ENCODE measurements at places on chromosomes 4 and X.

DNA sequence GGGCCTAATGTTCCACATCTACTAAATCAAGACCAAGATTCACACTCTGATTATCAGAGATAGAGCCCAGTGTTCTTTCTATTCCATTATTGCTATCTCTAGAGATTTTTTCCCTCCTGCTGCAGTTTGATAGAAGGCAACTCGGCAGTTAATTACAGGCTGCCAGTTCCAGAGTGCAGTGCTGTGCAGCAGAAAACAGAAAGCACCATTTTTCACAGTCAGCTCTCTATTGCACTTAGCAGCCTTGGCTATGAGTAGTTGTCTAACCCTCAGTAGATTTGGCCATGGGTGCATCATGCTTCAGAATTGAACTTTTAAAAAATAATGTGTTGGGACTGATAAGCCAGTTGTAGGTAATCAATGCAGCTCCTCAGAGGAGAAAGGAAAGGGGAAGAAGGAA, 295.3 kb downstream of the MID1IP1 start:
- no peak for DNase-seq

GRCh38 chrX:72050011-72050410, 81.7 kb downstream of the RTL5 start:
- DNase-seq = no peak

- no peak for DNase-seq
Observed at GRCh38 chr4:129336457-129337227, 240.7 kb downstream of the C4orf33 start.

- DNase-seq = no peak
Observed at GRCh38 chr4:153497988-153498967, 32.1 kb downstream of the TMEM131L start.

DNA sequence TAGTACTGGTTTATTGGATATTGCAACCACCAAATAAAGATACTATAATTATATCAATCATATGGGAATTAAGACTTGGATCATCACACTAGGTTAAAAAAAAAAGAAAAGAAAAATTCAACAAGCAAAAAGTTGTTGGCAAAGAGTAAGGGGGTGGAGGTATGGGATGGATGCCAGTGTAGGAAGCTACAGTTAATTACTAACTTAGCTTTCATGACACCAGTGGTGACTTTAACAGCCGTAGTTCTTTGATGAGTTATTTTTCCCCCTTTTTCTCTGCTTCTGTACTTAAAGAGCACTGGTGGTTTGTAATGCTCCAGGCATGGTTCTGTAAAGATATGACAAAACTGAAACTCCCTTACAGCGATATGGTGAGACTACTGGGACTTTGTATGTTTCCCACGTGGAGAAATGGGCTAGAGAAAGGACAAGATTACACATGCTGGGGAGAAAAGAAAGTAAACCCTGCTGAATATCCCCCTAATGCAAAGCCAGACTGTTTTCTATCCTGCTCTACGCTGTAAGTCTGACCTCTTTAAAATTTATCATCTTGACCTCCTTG, 210.8 kb downstream of the SPOCK3 start:
- no peak for DNase-seq

DNA sequence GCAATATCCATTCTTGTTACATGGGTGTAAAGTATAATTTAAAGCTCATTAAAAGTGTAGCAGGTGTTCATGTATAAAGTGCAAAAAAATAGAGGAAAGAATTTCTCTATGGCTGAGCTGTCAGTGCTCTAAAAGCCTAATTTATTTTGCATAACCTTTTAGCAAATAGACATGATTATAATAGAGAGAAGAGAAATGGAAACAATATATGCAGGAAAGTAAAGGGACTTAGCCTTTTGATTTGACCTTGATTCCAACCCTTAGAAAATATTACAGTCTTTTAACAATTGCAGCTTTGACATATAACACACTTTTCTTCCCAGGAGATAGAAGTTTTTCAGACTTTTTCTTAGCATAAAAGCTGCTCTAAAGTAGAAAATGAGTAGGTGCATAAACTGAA, 978.3 kb downstream of the PCDH18 start:
- DNase-seq = no peak

GRCh38 chr4:528835-529234, 29.8 kb downstream of the PIGG start:
- DNase-seq = no peak

GRCh38 chr4:1626151-1626550, 58.0 kb downstream of the FAM53A start:
- no peak for DNase-seq

DNA sequence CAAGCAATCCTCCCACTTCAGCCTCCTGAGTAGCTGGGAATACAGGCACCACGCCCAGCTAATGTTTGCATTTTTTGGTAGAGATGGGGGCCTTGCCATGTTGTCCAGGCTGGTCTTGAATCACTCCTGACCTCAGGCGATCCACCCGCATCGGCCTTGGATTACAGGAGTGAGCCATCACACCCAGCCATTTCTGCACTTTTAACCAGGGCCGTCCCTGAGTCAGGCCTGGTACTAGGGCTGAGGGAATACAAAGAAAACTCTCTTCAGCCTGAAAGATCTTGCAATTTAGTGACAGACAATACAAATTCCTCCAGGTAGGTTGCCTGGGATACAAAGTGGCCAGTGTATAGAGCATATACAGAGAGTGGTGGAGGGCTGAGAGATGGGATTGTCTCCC, 65.8 kb downstream of the BCOR start:
- no peak for DNase-seq

DNA sequence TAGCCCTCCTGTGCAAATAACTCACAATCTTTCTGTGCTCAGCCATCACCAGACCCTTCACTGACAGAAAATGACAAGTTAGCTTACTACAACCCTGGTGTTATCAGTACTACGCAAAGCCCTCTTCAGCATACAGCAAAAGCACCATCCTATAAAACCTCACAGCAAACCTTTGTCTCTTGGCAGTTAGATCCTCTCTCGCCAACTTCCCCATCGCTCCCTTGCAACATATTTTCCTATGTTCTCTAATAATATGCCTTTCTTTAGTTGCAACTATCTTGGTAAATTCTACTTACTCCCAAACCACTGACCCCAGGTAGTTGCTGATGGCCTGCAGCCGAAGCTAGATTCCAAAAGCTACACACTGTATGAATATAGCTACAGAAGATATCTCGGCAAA, 856.9 kb upstream of the FRG1 start:
- no peak for DNase-seq

GRCh38 chrX:39815631-39816030, 282.1 kb downstream of the BCOR start:
- no peak for DNase-seq

- DNase-seq = no peak
Observed at GRCh38 chrX:72105436-72105835, 26.3 kb downstream of the RTL5 start.

DNA sequence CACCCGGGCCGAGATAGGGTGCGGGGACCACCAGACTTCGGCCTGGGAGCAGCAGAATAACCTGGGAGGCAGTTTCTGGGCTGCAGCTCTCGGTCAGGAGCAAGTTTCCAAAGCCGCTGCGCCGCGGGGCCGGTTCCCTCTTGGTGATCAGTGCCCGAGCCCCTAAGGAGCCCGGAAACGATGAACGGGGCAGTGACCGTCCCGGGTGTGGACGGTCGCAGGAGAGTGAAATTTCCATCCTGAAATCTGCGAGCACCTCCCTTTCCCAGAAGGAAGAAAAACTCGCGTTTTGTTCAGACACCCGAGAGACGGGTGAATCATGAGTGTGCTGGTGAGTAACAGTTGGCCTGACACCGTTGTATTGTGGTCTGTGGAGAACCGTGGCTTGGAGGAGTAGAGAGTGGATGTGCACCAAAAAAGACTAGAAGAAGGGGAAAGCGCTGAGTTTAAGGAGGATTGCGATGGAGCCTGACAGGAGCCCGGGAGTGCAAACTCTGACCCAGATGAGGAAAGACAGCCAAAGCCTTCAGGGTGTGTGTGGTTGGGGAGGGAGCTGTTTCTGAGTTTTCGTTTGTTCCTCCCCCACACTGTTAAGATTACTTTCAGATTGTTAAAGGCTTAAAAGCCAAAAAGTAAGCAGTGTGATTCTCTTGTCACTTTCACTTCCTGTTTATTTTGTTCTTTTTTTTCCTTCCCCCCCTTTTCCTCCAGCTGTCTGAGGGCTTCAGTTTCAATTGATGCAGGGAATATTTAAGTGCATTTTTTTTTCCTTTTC, 828 bp downstream of the MCUB start:
- DNase-seq = peak; percentile 59

- DNase-seq = peak; percentile 13
Observed at GRCh38 chrX:151790481-151791160, 56.1 kb downstream of the CNGA2 start.

DNA sequence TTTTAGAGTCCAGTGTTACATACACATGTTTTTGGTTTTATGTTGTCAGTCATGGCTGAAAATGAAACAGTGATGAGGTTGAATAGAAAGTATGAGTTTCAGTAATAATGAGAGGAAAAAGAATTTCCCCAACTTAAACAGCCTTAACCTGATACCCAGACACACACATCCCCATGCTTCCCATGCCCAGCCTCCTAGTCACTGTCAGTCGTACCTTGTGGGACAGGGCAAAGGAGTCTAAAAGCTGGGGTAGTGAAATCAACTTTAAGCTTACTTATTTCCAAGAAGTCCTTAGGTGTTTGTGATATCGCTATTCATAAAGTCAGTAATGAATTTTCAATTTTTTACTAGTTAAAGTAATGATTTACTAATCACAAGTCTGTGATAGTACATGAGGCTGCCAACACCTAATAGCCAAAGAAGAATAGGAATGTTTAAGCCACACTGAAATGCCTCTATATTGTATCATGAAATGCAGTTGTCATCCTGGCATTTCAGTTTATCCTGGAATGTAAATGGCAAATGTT, 24.3 kb upstream of the GPR34 start:
- no peak for DNase-seq

DNA sequence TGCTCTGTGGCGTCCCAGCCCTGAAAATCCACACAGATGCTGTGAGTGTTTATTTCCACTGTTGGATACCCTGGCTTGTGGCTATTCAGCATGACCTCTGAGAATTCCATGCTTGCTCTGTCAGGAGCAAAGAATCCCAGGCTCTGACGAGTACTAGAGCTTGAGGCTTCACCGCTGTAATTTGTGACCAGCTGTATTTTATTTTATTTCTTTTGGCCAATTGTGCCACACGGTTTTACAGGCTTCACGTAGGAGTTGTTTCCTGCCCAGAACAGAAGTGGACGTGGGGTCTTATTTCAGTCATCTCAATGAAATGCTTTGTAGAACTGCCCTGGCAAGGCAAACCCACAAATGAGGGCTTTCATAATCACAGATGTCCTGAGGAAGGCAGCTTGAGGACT, 69.4 kb upstream of the CLDN34 start:
- DNase-seq = peak; percentile 86

GRCh38 chrX:47370278-47370677, at the start of gene ZNF157:
ZNF157 (plus strand) TSS chrX:47370578; CDS start chrX:47370669, 91 bp downstream.
- no peak for DNase-seq

DNA sequence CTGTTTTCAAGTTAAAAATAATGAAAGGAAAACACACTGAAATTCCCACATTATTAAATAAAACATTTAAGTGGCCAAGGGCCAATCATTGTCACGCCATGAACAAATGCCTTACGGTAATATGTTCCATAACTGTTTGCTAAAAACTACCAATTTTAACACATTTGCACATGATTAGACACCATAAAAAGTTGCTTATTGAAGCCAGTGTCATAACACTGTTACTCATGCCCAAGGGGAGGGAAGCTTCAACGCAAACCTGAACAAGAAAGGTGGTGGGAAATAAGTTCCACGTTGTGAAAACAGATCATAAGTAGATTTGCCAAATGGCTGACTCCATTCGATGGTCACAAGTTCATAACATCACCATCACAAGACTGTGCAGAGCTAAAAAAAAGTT, 739.3 kb upstream of the FAM241A start:
- no peak for DNase-seq

DNA sequence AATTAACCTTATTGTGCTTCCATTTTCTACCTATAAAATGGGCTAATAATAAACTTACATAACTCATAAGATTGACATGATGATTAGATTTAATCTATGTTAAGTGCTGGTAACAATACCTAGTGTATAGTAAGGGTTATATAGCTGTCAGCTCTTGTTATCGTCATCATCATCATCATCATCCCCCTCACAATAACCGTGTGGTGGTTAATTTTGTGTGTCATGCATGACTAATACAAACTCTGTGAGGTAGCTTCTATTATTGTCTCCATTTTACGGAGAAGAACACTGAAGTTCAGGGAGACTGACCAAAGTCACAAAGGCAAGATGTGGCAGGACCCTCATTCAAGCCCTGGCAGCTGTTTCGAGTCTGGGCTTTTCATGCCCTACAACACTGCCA, 211.3 kb downstream of the PALLD start:
- DNase-seq = no peak

Measured in astrocyte of the cerebellum (primary cell).